ENCODE measurements at places on chromosomes 16 and 17.

- no peak for DNase-seq
Observed at GRCh38 chr17:2178798-2179501, 124.0 kb downstream of the HIC1 start.

DNA sequence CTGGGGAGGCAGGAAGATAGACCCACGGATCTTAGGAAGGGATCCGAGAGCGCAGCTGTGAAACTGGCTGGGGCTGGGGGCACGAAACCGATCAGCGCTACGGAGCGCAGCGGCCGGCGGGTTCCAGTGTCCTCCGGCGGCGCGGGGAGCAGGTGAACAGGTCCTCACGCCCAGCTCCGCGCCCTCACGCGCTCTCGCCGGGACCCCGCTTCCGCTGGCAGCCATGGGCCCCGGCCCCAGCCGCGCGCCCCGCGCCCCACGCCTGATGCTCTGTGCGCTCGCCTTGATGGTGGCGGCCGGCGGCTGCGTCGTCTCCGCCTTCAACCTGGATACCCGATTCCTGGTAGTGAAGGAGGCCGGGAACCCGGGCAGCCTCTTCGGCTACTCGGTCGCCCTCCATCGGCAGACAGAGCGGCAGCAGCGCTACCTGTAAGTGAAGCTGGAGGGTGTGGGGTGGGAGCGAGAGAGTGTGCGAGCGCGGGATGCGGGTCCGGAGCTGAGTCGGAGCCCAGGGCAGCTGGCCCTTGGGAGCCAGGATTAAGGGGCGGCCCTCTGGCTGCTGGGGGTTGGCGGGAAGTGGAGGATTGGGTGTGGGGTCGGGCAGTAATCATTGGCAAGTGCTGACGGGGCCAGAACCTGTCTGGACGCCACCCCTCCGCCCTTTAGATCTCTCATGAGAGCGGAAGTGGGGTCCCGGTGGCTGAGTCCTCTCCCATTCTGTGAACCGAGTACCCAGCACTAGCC is 479 bp downstream of the ITGA3 start:
- DNase-seq, result peak; percentile 85

DNA sequence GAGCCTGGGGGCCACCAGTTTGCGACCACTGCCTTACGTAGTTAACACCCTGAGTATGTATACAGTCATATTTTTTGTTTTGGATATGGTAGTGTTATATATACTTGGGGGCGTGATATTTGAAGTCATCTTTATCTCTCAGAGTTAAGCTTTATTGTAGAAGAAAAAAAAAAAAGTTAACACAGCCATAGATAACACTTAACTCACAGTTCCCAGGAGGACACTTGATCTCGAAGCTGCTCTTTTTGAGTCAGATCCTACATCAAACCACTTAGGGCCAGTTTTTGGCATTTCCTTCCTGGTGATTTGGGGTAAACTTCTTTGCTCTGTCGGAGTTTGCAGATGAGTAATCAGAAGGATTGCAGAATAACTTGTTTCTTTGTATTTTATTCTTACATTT is 5.8 kb downstream of the ITPRIPL2 start:
- no peak for DNase-seq

GRCh38 chr16:56475201-56475600 is 23.8 kb downstream of the OGFOD1 start:
- no peak for DNase-seq

DNA sequence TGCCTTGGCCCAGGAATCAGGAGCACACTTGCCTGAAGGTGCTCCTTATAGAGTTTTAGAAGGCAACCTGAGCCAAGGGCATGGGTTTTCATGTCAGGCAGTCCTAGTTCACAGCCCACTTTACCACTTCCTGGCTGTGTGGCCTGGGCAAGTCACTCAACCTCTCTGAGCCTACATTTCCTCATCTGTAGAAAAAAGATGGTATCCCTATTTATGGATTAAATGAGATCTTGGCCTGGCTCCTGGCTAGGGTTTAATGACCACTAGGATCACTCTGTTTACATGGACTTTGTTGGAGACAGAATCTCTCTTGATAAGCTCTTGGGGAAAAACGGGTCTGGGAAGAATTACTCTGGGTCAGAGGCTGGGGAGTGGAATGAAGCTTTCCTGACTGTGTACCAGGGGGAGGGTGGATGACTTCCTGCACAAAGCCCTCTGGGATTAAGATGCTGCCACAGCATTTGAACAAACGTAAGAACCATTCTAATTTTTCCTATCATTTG is 2.3 kb downstream of the MT2A start:
- DNase-seq, result no peak

- DNase-seq, result peak; percentile 68
Observed at GRCh38 chr17:48023400-48024148, 14.0 kb downstream of the COPZ2 start.

All from activated CD4-positive, alpha-beta T cell treated with anti-CD3 and anti-CD28 coated beads for 36 hours (primary cell).